ENCODE measurements at places on chromosomes 5 and 9.

DNA sequence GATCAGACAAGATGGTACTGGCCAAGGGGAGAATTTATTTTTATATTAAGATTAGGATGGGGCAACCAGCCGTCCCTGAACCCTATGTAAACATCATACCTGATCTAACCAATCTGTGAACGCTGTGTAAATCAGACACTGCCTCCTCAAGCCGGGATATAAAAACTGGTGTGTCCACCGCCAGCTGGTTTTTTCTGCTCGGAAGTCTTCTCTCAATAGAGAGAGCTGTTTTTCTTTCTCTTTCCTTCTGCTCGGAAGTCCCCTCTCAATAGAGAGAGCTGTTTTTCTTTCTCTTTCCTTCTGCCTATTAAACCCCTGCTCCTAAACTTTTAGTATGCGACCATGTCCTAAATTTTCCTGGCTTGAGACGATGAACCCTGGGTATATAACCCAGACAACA, 615.5 kb upstream of the NUDT12 start:
- no peak for DNase-seq

DNA sequence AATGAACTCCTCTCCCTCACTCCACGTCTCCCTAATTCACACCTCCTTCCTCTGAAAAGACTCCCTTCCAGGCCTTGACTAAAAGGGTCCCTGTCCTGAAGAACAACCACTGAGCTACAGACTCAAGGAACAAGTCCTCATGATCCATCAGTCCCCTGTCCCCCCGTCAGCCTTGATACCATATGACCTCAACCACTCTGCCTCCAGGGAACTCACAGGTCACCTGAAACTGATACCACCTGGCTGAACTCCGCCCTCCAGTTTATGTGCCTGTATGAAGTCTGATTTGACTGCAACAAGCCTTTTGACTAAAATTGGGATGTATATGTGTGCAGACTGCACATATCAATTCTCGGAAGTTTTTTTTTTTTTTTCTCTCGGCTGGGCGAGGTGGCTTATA, 88.7 kb downstream of the UGCG start:
- DNase-seq = no peak

DNA sequence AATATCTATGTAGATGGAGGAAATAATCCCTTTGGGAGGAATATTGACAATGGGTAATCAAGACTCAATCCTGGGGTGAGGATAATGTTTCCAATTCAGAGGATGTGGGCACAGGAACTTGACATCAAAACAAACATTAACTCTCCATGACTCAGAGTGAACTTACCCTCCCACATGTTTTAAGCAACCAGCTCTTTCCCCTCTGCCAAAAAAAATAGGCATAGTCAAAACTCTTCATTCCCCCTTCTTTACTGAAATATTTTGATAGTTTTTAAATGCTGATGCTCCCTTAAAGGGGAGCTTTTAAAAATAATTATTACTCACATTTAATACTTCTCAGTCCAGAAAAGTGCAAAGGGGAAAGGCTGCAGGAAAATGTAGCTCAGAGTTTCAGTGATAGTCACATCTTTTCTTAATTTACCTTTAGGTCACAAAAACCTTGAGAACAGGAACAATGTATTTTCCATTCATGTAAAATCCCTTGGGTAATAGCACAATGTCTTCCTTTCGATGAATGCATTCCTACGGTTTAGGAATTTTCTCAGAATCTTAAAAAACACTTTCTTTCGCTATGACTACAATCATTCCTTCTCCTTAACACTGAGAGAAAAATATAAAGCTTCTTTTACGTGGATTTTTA, 298.4 kb upstream of the GRAMD2B start:
- DNase-seq = peak; percentile 78

GRCh38 chr9:94761481-94761880, 35.0 kb downstream of the AOPEP start:
- no peak for DNase-seq

- DNase-seq = no peak
Measured at GRCh38 chr9:127403507-127404192, 6.7 kb downstream of the SLC2A8 start.

DNA sequence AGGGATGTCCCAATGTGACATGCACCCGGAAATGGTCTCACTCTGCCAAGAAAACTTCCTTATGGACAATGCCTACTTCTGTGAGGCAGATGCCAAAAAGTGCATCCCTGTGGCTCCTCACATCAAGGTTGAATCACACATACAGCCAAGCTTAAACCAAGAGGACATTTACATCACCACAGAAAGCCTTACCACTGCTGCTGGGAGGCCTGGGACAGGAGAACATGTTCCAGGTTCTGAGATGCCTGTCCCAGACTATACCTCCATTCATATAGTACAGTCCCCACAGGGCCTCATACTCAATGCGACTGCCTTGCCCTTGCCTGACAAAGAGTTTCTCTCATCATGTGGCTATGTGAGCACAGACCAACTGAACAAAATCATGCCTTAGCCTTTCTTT, 37.6 kb upstream of the CCDC152 start:
- DNase-seq = peak; percentile 0

- peak; percentile 50 for DNase-seq
Measured at GRCh38 chr9:122201641-122202040, 27.1 kb downstream of the LHX6 start.
